Activated CD4-positive, alpha-beta T cell treated with anti-CD3 and anti-CD28 coated beads, Interleukin-10, Interleukin-2, amounts not matched to agents 100 ng/mL and 50 ng/mL, durations not matched to agents 16 hours and 8 hours (primary cell): ENCODE measurements at places on chromosomes 2 and 18.
A peak's percentile ranks its signal among the peaks of the same experiment; 100 is the strongest.

DNA sequence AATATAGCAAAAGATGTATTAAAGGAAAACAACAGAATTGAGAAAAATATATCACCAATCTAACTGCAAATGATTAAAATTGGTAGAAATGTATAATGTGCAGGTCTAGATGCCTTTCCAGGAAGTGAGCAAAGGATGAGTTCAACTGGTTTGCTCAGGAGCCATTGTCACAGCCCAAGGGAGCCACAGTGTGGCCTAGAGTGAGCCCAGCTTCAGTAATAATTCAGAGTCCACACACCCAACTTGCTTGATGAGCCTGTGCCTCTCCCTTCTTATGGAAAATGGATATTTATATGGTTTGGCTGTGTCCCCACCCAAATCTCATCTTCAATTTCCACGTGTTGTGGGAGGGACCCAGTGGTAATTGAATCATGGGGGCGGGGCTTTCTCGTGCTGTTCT is 92.2 kb upstream of the ASAP2 start:
- DNase-seq = peak; percentile 6

DNA sequence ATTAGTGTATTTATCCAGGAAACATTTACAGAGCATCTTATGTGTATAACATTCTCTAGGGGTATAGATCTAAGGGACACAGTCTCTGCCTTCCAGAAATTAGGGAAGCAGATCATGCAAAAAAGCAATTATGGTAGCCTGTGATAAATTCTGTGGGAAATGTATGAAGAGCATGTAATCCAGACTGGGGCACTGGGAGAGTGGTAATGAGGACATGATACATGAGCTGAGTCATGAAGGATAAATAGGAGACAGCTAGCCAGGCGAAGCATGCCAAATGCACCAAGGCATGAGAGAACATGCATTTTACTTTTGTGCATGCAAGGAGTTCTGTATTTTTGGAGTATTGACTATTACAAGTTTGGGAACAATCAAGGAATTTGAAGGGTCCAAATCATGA is 8.9 kb upstream of the RPRM start:
- no peak for DNase-seq

- no peak for DNase-seq
These were observed 19.1 kb upstream of the GCFC2 start for GRCh38 chr2:75729861-75730260.

GRCh38 chr2:16464641-16465040 is 201.0 kb downstream of the CYRIA start:
- DNase-seq = no peak

- no peak for DNase-seq
These were observed 741.3 kb upstream of the RAB6C start for GRCh38 chr2:129237966-129238725.

- DNase-seq = no peak
These were observed 90.5 kb downstream of the MSH2 start for GRCh38 chr2:47493317-47494035.

GRCh38 chr2:237353215-237353614 is 60.7 kb downstream of the COL6A3 start:
- DNase-seq = no peak

DNA sequence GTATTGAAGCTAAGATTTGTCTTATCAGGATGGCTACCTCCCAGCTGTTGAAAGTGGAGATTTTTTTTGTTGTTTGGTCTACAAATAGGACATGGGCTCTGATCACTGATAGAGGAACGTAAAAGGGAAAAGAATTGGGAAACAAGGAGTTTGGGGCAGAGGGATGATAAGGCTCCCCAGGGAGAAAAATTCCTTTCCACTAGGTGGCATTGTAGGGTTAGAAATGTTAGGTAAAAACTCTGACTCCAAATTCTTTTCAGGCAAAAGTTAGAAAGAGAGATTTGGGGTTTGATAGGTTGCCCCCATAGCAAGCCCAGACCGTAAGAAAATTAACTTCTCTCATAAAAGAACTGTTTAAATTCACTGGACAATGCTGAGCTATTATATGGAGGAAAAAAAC is 19.8 kb downstream of the CMPK2 start:
- no peak for DNase-seq

DNA sequence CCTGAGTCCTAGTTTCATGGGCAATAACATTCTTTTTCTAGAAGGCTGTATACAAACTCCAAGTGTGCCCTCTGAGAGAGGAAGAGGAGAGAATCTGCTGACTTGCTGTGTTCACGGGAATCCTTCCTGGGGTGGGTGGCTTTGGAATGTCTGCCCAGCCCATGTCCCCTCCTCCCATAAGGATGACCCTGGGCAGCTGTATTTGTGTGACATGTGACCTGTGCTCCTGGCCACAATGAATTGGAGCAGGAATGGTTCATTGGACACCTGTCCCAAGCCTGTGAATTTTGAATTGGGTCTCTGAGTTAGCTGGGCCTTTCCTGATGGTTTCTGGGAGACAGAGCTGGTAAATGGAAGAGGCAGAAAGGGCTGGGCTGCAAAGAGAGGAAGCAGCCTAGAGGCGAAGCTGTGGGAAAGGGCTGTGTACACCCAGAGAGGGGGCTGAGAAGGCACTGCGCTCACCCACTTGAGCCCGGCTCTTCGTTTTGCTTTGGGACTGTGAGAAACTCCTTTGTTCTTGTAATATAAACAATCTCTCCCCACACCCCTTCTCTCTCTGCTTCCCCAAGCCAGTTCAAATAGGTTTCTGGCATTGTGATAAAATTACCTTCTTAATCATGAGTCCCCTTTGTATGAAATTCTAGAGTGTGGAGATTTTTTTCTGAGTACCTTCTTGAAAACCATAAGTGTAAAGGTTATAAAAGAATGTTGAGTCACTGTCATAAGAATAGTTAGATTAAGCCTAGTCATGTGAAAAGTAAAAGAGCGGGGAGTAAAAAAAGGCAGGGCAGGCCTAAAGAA is 49.8 kb downstream of the SLC4A5 start:
- DNase-seq = no peak

DNA sequence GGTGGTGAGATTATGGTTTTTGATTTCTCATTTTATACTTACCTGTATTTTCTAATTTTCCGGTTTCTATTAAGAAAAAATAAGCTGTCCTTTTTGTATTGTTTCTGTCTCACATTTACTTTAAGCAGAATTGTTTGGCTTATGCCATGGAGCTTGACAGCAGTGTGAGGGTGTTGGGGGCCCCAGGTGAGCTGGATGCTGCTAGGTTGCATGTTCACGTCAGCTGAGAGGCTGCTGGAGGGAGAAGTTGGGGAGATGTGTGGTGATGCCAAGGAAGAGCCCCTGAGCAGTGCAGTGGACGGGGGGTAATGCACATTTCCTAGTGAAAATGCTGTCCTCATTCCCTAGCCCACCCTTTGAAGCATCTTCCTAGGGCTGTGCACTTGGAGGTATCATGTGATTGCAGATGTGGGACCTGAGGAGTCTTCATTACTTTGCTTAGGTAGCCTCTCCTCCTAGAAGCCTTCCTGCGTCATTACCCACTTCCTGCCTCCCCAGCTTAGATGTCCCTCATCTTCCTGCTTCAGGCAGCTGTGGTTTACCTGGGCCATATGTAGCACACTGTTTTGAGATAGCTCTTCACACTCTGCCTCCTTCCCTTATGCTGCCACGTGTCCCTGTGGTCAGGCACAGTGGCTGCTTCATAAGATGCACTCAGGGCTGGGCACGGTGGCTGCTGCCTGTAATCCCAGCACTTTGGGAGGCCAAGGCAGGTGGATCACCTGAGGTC is 16.2 kb downstream of the ATG16L1 start:
- DNase-seq = peak; percentile 94
